Stimulated activated CD4-positive, alpha-beta T cell treated with anti-CD3 and anti-CD28 coated beads, Interleukin-1b, Interleukin-23, amount 100 ng/mL, for 24 hours (primary cell): ENCODE measurements at places on chromosomes 4 and X.

DNA sequence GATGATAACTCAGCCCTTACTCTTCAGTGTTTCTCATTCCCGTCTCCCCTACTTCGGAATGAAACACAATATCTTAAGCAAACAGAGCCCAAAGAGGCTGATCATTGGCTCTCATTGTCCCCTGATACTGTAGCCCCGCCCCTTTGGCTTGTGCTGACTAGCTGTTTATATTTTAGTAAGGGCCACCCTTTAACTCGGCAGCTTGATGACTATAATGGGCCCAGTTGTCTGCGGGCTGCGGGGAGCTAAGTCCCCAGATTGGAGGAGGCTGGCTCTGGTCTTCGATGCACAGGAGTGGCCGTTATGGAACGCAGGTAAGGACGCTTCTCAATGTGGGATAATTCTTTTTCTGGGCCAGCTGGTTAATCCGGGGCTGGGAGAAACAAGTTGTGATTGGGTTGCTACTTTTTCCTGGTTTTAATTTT lies at the start of gene TRIM2:
TSS of gene TRIM2 (plus strand) at position 197 of the 425 bp plus-strand sequence. CDS start at position 285, 88 bp downstream.
- no peak for DNase-seq

DNA sequence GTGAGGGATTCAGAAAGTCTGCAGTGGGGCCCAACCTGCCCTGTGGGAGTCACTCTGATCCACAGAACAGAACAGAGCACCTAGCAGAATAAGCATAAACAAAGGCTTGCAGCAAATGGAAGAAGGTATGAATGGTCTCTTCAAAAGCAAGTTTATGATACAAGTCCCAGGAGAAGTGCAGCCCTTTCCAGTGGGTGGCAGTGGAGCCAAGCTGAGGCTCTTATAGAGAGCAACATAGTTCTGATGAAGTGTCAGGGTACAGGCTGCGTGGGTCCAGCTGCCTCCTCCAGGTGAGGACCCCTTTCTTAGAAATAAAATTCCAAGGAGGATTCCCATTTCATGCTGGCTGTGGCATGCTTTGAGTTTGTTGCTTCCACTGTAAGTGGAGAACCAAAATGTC lies 88.8 kb upstream of the PAK3 start:
- no peak for DNase-seq

DNA sequence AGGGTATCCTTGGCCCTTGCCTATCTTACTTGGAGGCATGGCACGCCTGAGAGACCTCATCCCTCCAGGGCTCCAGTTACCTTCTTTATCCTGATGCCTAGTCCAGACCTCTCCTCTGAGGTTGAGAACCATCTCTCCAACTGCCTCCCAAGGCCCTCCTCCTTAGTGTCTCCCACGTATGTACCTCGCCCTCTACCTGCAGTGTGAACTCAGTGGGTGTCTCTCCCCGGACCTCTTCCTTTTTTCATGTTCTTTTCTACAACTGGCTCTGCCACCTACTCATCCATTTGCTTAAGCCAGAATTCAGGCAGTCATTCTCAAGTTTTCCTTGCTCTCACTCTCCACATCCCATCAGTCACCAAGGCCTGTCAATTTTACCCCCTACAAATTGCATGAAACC lies 16.6 kb downstream of the RPS4X start:
- no peak for DNase-seq

- no peak for DNase-seq
These were observed 89.0 kb downstream of the SPRY1 start for GRCh38 chr4:123485601-123486000.

DNA sequence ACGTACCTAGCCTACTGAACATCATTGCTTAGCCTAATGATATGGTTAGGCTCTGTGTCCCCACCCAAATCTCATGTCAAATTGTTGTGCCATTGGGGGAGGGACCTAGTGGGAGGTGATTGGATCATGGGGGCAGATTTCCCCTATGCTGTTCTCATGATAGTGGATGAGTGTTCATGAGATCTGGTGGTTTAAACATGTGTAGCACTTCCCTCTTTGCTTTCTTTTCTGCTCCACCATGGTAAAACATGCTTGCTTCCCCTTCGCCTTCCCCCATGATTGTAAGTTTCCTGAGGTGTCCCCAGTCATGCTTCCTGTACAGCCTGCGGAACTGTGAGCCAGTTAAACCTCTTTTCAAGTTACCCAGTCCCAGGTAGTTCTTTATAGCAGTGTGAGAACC lies 102.6 kb downstream of the RAPGEF2 start:
- no peak for DNase-seq

GRCh38 chrX:10310511-10310910 lies 153.7 kb downstream of the CLCN4 start:
- DNase-seq, result no peak

GRCh38 chrX:9558615-9559014 lies 93.8 kb downstream of the TBL1X start:
- no peak for DNase-seq

DNA sequence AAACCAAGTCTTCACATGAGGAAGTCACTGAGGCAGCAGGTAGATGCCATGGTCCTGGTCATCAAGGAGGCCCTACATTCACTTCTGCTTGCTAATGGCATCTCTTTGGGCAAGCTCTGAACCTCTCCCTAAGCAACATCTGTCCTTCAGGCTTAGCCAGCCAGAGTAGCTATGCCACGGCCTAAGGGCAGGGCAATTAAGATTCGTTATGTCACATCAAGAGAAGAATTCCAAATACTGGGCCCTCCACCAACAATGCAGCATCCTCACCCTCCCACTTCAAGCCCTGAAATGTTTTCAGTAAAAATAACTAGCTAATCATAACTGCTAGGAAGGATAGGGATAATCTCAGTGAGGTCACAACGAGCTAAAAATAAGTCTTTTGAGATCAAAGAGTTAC lies 120.7 kb upstream of the HCCS start:
- DNase-seq, result no peak

- no peak for DNase-seq
These were observed 24.8 kb upstream of the UXT start for GRCh38 chrX:47683829-47684205.

GRCh38 chr4:177348348-177348747 lies 38.7 kb downstream of the NEIL3 start:
- no peak for DNase-seq

- DNase-seq, result no peak
These were observed 102.5 kb downstream of the PTTG2 start for GRCh38 chr4:38062776-38063097.

- DNase-seq, result no peak
These were observed 5.1 kb upstream of the TLL1 start for GRCh38 chr4:165867961-165868360.
